SK-N-SH treated with all-trans-retinoic acid at 6 μM for 48 hours (cell line): ENCODE measurements at places on chromosomes 7 and 10.

GRCh38 chr10:89702121-89702480 lies 711 bp downstream of the KIF20B start:
- ATAC-seq: peak; percentile 9

DNA sequence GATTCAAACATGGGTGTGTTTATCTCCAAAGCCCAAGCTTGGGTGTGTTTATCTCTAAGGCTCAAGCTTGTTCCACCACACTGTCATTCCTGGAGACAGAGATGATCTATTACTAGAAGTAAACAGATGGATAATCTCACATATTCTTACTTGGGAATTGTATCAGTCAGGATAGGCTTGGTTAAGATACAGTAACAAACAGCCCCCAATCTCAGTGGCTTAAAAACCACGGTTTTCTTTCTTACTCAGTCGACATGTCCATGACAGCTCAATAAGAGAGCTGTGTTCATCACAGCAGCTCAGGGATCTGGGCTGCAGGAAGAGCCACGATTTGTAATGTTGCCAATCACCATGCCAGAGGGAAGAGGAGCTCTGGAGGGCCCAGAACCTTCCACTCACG lies 38.5 kb upstream of the LOXL4 start:
- ATAC-seq: no peak

DNA sequence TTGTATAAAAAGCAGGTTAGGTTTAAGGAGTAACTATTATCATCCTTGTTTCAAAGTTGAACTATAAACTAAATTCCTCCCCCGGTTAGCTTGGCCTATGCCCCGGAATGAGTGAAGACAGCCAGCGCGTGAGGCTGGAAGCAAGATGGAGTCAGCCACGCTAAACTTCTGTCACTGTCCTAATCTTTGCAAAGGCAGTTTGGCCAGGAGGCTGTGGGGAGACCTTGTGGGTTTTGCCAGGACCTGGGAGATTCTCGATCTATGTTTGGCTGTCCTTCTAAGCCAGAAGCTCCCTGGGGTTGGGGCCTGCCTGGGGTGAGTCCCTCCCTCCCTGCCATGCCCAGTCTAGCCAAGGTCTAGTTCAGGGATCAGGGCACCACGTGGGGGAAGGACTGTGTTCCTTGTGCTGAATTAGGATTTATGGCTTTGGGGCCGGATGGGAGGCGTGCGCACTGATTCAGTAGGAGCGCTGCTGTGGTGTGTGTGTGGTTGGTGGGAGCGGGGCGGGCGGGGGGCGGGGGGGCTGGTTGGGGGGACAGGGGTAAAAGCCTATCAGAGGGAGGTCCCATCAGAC lies 871 bp upstream of the GTF2IRD1 start:
- peak; percentile 42 for ATAC-seq

DNA sequence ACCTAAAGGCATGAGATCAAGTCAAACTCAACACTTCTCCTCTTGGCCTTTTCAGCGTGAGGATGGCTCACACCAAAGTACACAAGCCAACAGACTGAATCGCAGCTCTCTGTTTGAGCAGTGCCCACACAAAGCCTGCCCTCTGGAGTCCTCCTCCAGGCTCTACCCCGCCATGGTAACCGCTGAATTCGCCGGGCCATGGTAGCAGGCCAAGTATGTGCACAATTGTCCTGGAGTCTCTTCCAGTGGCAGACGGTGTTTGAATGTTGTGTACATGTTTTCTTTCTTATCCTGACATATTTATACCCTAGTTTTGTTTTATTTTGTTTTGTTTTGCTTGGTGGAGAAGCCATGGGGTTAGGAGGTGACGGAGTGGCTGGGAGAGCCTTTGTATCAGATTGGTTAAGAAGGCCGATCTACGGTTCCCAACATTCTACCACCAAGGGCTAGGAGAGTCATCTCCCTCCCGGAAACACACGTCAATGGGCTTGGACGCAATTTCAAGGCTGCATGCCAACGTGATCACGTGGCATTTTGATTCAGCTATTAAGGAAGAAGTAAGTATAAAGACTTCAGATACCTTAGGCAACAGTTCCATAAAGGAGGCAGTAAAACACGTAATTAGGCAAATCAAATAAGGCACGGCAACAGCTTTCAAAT lies 12.1 kb upstream of the SHH start:
- no peak for ATAC-seq

GRCh38 chr10:36183726-36184125 lies 541.6 kb upstream of the FZD8 start:
- no peak for ATAC-seq

GRCh38 chr7:155764438-155764793 lies 47.8 kb downstream of the SHH start:
- no peak for ATAC-seq

DNA sequence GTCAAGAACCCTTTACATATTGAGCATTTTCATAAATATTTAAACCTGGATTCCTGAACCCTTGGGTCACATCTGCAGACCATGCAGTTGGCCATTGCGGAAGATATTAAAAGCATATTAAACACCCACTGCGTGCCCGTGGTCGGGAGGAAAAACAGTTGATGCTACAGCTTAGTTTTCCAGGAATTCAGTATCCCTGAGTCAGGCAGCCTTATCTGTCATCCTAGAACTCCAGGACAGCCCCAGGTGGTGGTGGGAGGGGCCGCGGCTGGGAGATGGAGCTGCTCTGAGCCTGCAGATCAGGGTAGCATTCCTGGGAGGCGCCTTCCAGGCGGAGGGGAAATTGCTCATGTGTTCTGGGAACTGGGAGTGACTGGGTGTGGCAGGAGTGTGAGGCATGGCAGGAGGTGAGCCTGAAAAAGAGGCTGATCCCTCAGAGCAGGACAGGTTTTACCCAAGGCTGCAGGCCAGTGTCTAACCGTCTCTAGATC lies 222.9 kb upstream of the SH2B2 start:
- ATAC-seq: peak; percentile 70

- ATAC-seq: peak; percentile 18; the same call in 1 of the 3 replicates
Measured at GRCh38 chr7:107327986-107328569, 141.8 kb upstream of the GPR22 start.

- no peak for ATAC-seq
Measured at GRCh38 chr10:104230490-104230889, 1.7 kb downstream of the CFAP43 start.

DNA sequence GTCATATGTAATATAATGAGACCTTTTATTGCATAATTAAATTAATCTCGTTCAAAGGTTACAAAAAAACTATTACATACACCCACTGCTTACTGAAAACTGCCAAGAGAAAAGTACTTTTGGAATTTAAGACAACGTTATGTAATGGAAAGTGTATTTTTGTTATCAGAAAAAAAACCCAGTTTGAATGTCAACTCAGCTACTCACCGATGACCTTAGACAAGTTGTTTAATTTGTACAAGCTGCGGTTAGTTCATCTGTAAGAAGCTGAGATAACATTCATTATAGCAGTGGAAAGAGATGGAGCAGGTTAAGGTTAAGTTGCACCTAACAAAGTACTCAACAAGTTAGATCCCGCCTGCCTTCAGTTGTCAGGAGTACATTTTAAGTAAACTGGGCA lies 1.1 kb downstream of the PSMA2 start:
- no peak for ATAC-seq

DNA sequence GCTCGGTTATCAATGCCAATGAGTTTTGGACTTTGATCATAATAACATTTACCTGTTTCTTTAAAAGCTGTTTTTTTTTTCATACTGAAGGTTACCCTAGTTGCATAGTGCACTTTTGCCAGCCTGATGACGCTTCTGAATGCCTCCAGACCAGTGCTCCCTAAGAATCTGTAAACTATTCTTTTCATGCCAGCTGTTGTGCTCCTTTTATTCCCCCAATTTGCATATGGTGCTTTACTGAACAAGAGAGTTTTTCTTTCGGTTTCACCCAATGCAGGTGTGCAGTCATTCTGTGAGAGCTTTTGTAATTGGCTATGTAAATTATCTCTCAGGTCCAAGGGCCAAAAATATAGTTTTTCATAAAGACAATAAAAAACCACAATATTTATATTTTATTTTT lies 48.1 kb upstream of the GLCCI1 start:
- no peak for ATAC-seq

DNA sequence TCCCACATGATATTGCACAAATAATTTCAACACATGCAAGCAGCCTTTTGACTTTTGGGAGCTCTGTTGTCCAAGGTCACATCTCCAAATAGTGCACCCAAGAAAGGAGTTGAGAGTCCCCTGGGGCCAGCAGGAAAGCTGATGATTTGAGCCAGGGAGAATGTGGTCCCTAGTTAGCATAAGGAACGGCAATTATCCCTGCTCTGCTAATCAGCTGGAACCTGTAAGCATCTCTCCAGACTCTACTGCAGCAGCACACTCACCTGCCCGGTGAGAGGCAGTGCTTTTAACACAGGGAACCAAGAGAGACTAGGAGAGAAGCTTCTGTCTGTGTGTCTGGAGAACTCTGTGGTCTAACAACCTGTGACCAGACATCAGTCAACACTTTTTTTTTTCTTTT lies 17.0 kb downstream of the TRPV5 start:
- ATAC-seq: no peak

DNA sequence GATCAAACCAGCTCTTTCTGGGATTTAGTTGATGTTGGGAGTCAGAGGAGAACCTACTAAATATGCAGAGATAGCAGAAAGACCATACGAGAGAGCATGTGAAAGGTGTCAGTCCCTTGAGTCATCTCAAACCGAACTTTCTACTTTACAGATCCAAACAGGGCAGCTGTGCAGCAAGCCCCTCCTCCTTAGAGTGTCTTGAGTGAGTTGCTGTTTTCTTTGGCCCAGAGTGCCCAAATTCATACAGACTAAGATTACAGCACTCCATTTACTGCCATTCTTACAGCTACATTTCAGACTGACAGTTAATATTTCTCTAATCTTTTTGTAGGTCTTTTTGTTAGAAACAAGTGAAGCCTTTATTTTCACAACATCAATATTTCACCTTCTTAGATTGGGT lies 53.4 kb downstream of the NRCAM start:
- no peak for ATAC-seq

DNA sequence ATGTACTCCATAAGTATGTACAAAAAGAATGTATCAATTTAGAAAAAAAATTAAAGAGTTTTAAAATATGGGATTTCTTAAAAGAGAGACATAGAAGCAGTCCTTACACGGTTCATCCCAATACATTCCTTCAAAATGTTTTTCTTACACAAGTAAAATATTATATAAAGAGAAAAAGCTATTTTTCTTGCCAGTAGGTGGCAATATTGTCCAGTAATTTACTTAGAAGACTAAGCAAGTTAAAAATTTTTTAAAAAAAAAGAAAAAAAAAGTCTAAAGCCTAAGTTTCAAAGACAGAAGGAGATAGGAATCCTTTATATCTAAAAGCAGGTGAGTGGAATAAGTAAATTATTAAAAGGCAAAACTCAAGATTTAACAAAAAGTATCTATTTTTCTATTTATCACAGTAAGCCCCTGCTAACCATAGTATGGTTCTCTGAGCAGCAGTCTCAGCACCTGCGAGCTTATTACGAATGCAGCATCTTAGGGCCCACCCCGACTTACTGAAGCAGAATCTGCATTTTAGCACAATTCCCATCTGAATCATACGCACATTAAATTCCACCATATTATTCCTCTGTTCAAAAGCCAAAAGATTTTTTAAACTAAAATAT lies 240.6 kb downstream of the DGKI start:
- peak; percentile 74; the same call in 2 of the 3 replicates for ATAC-seq
